Heart right ventricle (tissue), 16 donors: ENCODE measurements at places on chromosomes 13 and 19. TPM values are rescaled to one million over a fixed set of nuclear protein-coding genes. Genes with fewer than 3 reads are reported as not detected.
A peak's percentile ranks its signal among the peaks of the same experiment; 100 is the strongest.

Gene ZNF100
- total RNA-seq: 4.9 TPM

Gene GNG14
- not detected for total RNA-seq

Gene ZFR2
- total RNA-seq: not detected

Gene ZNF730
- total RNA-seq: 0.11 TPM

Gene CACNA1A
- 0.76 TPM for total RNA-seq

- no peak for DNase-seq
Observed at GRCh38 chr19:40800997-40801377, 2.0 kb downstream of the EGLN2 start.

DNA sequence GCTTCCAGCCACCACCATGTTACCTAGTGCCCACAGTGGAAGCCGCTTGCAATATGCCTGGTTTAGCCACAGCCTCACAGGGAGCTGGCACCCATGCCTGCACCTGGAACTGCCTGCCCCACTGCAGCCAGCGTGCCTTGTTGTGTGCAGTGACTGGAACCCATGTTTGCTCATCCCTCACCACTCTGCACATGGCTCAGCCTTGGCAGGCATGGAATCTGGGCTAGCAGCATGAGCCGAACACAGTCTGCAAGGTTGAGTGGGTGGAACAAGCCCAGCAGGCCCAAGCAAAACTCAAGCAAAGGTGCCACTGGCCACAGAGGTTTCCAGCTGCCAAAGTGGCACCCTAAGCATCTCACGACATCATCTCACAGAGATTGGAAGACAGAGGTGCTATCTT lies 269.5 kb downstream of the PCDH20 start:
- no peak for DNase-seq

- no peak for DNase-seq
Observed at GRCh38 chr19:19006213-19006612, 27.1 kb downstream of the SUGP2 start.

GRCh38 chr19:55166530-55167268 lies at the start of gene DNAAF3:
Gene DNAAF3, minus strand, starts transcription at chr19:55166613. Its CDS starts 200 bp downstream, at chr19:55166413.
- peak; percentile 94 for DNase-seq
